AG10803 (cell line): ENCODE measurements at places on chromosomes 7 and 10.
A peak's percentile ranks its signal among the peaks of the same experiment; 100 is the strongest.

GRCh38 chr7:12839508-12840153 lies 152.2 kb downstream of the ARL4A start:
- no peak for DNase-seq

- no peak for DNase-seq
These were observed 59.7 kb upstream of the LAMB4 start for GRCh38 chr7:108189733-108190388.

GRCh38 chr7:69276011-69276729 lies 322.1 kb upstream of the AUTS2 start:
- DNase-seq: peak; percentile 98

- DNase-seq: no peak
These were observed 89.3 kb upstream of the ARID5B start for GRCh38 chr10:61812052-61812721.

GRCh38 chr10:73537288-73537687 lies 41.5 kb upstream of the PPP3CB start:
- no peak for DNase-seq

DNA sequence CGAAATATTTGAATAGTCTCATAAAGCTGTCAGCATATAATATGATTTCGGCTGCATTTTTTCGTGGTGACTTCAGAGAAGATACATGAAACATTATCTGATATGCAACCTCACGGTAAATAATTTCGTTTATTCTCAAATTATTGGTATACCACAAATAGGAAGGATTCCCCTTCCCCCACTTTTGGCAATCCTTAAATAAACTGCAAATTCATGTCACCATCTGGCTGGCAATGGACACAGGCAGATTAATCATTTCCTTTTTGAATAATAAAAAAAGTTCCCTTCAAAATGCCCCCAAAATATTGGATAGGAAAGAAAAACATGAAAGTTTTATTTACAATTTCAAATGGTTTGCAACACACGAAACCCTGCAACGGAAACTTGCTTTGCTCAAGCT lies 234.5 kb upstream of the MEOX2 start:
- DNase-seq: no peak

- peak; percentile 45 for DNase-seq
These were observed 435.7 kb upstream of the GALNT17 start for GRCh38 chr7:70696201-70696754.

DNA sequence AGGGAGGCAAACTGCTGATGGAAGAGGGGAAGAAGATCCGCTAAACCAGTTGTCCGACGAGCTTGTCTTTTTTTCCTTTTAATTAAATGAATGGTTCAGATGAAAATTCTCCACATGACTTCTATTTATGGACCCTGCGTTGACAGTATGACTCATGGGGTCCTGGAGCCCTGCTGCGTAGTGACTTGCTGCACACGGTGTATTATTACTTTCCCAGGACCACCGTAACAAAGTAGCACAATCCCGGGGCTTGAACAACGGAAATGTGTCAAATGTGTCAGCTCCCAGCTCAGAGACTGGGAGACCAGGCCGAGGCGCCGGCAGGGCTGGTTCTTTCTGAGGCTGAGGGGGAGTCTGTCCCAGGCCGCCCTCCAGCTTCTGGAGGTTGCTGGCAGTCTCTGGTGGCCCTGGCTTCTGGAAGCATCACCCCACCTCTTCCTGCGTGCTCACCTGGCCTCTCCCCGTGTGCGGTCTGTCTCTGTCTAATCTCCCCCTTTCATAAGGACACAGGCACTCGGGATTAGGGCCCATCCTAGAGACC lies 33.8 kb upstream of the MNX1 start:
- DNase-seq: no peak

DNA sequence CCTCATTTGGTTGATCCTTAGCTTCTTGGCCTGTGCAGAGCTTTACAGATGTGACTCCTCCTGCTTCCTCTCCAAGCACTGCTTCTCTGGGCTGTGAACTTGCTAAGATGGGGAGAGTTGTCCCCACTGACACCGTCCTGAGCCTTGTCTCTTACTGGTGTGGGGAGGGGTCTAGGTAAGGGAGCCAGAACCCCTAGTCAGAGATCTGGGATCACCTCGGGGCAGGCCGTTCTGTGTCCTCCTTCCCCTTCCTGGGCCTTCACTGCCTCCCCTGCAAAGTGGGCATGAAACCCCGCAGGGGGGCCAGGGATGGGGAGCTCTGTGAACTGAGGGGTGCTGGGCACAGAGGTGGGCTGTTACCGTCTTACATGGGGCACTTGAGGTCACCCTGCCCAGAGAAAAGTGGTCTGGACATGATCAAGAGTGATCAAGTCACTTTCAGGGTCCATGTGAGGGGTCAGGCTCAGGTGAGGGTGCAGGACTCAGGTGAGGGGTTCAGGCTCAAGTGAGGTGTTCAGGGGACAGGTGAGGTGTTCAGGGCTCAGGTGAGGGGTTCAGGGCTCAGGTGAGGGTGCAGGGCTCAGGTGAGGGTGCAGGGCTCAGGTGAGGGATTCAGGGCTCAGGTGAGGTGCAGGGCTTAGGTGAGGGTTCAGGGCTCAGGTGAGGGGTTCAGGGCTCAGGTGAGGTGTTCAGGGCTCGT lies 86.2 kb downstream of the ADCY1 start:
- no peak for DNase-seq

DNA sequence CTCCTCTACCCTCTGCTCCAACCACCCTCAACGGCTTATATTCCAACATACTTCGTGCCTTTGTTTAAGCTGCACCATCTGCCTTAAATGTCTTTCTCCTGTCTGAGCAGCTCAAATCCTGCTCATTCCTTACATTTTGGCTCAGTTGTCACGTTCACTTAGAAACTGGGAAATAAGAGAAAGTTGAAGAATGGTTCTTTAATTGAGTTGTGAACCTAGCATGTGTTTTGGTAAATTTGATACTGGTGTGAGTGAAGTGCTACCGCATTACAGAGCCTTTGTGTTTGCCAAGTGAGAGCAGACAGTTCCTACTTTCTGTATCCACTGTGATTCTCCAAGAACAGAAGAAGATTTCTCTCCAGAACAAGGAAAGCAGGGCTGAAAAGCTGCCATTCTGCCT lies 54.3 kb downstream of the EPDR1 start:
- DNase-seq: no peak

- DNase-seq: no peak
These were observed 270.1 kb downstream of the STK31 start for GRCh38 chr7:23980081-23980480.

DNA sequence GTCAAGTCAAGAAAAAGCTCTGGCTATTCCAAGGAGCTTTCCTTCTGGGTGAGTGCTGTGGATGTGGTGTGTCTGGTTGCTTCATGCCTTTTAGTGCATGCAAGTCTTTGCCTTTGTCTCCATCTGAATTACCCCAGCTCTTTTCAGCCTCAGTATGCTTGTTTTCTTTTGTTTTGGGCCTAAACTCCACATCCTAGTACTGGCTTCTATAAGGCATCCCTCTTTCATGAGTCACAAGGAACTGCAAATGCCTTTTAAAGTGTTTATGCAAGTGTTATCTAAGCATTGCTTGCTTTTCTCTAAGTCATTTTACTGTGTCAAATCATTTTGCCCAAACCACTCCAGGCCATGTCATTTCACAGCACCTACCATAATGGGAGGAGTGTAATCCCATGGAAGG lies 132.1 kb downstream of the PLCE1 start:
- peak; percentile 84 for DNase-seq

- DNase-seq: no peak
These were observed 67.1 kb downstream of the SHH start for GRCh38 chr7:155744971-155745683.

- DNase-seq: no peak
These were observed 23.1 kb downstream of the KLF6 start for GRCh38 chr10:3761904-3762303.

GRCh38 chr10:7329219-7329618 lies 81.6 kb downstream of the SFMBT2 start:
- DNase-seq: no peak

DNA sequence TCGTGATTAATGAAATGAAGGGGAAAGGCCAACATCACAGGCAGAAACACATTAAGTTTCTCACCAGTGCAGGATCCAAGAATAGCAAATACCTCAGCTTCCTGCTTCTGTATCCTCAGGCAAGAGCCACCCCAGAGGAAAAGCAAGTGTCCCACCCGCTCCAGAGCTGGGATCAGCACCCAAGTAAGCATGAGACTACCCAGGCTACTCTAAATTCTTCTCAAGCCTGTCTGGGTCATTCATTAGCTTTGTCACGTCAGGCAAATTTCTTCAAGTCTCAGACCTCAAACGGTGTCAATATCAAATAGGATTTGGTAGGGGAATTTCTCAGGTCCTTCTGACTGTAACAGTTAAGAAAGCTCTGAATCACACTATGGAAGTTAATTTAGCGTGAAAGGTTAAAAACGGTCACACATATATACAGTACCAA lies 59.0 kb downstream of the GNA12 start:
- DNase-seq: no peak

GRCh38 chr7:78264105-78264504 lies 465.5 kb downstream of the PHTF2 start:
- DNase-seq: no peak

- peak; percentile 21 for DNase-seq
These were observed 230.1 kb upstream of the PRPS1L1 start for GRCh38 chr7:18257711-18258110.

DNA sequence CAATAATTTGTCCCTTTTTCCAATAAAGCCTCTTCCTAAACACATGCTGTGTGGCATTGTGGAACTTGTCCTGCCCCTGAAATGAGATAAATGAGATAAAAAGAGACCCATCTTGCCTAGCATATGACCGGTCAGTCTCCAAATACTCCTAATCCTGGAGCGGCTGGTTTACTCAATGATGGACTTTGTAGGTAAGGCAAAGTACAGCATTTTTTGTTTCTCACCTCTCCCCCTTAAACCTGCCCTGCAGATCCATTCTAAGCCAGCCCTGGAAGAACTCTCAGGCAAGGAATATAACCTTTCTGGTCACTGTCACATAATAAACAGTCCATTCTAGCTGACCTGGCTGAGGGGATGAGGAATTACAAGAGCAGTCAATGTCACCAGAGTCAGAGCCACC lies 110.7 kb downstream of the C1GALT1 start:
- no peak for DNase-seq

DNA sequence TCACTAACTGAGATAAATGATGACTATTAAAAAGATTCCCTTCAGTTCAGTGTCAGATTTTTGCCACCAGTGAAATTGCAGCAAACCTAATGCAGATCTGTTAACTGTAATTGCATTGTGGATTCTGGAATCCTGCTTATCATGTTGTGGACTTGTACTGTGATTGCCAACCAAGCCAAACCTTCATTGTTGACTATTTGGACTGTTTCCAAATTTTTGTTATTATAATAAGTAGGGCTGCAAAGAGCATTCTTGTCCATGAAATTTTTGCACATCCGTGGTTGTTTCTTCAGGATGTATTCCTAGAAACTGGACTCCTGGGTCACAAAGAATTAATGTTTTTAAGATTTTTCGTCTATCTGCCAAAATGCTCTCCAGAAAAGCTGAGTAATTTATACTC lies 281.6 kb upstream of the ZMIZ1 start:
- DNase-seq: no peak

DNA sequence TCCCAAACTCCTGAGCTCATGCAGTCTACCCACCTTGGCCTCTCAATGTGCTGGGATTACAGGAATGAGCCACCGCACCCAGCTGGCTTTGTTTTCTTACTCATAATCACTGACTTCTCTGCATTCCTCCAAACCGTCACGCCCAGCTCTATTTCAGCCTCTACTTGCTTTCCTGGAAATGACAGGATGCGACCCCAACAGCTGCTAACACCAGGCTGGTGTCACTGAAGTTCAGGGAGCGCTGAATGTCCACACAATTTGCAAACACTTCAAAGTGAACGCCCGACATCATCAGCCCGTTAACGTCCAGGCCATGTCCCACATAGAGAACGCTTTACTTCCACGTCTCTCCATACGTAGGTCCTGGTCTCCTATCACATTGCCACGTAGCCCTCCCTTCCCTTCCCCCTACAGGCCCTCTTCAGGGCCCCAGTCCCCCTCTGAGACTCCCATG lies 12.8 kb upstream of the PROSER2 start:
- DNase-seq: peak; percentile 42

GRCh38 chr7:6260291-6261187 lies 11.9 kb downstream of the CYTH3 start:
- DNase-seq: peak; percentile 83

DNA sequence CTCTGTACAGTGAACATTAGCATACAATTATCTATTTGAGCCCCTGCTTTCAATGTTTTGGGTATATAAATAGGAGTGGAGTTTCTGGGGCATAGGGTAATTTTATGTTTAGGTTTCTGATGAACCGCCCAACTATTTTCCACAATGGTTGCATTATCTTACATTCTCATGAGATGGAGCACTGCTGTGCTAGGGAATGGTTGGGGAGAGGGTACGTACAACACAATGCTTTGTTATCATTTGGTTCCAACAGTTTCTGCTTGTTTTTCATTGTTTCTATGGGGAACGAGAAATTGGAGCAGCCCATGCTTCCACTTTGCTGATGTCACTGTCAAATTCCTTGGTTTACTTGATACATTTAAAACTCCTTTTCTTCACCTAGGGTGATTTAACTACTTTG lies 1115.3 kb downstream of the REEP3 start:
- DNase-seq: no peak

DNA sequence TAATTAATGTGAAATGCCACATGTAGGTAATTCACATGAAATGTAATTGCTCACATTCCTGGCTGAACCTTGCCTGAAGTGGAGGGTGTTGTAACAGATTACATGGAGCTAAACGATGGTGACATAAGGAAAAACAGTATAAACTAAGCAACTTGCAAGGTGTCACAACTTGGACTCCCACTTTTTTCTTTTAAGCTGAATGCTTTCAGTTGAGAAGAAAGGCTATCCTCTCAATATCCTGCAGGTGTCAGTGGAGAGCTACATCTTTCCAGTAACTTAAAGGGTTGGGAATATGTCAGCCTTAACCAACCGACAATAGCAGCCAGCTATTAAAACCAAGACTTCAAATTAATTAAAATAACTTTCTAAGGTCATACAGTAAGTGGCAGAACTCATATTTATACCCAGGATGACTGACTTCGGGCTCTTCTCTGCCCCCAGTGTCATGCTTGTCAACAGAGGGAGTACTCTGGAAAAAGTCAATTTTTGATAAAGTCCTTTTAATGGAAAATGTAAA lies 33.7 kb downstream of the NRBF2 start:
- DNase-seq: peak; percentile 77

- DNase-seq: no peak
These were observed 172.9 kb upstream of the NAMPT start for GRCh38 chr7:106457678-106458077.

DNA sequence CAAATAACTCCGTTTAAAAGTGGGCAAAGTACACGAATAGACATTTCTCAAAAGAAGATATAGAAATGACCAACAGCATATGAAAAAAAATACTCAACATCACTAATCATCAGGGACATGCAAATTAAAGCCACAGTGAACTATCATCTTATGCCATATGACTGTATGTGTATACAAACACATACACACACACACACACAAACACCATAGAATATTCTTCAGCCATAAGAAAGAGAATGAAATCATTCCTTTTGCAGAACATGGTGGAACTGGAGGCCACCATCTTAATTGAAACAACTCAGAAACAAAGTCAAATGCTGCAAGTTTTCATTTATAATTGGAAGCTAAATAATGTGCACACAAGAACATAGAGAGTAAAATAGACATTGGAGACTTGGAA lies 1019.4 kb downstream of the KCNMA1 start:
- no peak for DNase-seq
